ENCODE measurements at places on chromosomes 4 and X.

GRCh38 chr4:85102606-85103005 is 136.1 kb upstream of the WDFY3 start:
- no peak for DNase-seq

GRCh38 chrX:30224536-30224935 is 5.9 kb upstream of the MAGEB3 start:
- DNase-seq = no peak

GRCh38 chrX:123773258-123773988 is 40.6 kb upstream of the THOC2 start:
- no peak for DNase-seq

DNA sequence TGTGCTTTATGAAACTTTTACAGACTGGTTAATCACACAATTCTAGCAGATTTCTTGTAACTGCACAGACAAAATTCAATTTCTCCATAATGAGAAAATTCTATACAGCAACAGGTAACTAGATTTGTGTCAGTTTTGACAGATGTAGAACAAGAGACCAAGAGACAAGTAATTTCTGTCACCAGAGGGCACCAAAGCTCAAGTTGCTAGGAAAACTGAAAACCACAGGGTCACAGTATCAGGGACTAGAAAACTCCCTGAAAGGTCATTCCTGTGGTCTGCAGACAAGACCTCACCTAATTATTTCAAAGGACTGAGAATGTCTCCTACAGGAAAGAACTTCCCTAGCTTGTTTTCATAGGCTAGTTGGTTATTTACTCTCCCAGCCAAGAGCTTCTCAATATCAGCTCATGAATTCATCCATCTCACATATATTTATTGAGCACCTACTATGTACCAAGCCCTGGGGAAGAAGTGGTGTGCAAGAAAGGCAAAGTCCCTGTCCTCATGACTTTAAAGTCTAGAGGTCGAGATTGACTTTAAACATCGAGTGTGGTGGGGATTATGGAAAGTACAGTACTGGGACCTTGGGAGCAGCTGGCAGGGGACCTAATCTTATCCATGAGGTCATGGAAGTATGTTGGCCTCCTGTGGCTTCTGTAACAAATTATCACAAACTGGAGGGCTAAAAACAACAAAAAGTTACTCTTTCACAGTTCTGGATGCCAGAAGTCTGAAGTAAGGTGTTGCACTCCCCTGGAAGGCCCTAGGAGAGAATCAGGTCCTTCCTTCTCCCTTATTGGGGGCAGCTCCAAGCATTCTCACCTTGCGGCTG is 47.8 kb upstream of the SETD7 start:
- peak; percentile 63 for DNase-seq

- DNase-seq = no peak
These were observed 144.0 kb upstream of the ATOH1 start for GRCh38 chr4:93684571-93684970.

- DNase-seq = no peak
These were observed 121.1 kb upstream of the OTUD4 start for GRCh38 chr4:145301386-145302080.

DNA sequence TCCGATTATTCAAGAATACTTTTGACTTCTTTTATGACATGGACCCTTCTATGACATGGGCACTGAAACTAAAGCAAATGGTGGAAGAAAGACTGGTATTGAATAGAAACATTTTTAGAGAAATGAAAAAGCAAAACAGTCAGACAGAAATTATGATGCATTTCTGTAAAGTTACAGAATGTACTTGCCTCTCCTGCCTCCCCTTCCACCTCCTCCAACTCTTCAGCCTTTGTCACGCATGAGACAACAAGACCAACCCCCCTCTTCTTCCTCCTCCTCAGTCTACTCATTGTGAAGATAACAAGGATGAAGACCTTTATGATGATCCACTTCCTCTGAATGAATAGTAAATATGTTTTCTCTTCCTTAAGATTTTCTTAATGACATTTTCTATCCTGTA is 46.3 kb upstream of the HUWE1 start:
- DNase-seq = no peak

GRCh38 chr4:134345244-134345643 is 143.7 kb upstream of the PABPC4L start:
- no peak for DNase-seq

- DNase-seq = no peak
These were observed 132.2 kb upstream of the FAM47B start for GRCh38 chrX:34810364-34810763.

DNA sequence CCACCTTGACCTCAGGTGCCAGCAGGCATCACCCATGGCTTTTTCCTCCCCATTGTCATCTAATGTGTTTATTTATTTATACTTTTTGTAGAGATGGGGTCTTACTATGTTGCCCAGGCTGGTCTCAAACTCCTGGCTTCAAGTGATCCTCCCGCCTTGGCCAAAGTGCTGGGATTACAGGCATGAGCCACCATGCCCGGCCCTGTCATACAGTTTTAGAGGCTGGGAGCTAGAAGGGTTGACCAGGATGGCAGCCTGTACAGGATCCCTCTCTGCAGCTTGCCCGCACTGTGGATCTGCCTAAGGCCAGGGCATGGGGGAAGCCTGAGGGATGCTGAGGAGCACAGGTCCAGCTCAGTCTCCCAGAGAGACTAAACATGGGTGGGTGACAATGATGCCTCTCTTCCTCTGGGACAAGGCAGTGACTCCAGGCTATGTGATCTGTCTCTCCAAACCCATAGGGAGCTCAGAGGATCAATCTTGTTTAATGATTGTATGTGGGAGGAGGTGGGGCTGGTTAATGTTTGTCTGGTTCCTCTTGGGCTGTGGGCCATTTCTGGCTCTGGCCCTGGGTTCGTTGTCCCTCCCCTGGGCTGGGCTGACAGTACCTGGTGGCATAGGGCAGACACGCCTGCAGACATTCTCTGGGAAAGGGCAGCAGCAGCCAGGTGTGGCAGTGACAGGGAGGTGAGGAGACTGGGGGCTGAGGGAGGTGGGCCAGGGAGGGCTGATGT is 8.3 kb upstream of the GJB1 start:
- no peak for DNase-seq

DNA sequence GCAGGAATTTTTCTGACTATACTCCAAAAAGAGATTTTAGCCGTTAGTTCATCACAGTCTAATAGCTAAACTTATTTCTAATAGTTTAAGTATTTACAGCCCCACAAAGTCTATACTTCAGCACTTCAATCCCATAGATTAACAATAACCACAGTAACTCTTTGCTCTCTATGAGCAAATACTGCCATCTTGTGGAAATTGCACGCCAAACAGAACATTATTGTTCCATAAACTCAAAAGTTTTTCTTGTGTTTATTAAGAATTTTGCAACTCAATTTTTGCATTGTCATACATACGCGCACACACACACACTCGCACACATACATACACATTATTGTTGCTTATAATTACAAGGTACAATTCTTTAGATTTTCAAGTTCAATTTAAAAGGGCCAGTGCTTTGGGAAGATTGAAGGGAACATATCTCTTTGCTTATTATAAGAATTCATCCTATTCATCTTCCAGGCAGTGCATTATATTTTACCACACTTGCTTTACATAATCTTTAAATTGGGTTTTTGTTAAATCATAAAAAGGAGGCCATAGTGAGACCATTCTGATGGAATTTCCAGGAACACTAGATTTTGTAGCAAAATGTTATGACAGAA is 63.8 kb upstream of the ATOH1 start:
- peak; percentile 17 for DNase-seq

DNA sequence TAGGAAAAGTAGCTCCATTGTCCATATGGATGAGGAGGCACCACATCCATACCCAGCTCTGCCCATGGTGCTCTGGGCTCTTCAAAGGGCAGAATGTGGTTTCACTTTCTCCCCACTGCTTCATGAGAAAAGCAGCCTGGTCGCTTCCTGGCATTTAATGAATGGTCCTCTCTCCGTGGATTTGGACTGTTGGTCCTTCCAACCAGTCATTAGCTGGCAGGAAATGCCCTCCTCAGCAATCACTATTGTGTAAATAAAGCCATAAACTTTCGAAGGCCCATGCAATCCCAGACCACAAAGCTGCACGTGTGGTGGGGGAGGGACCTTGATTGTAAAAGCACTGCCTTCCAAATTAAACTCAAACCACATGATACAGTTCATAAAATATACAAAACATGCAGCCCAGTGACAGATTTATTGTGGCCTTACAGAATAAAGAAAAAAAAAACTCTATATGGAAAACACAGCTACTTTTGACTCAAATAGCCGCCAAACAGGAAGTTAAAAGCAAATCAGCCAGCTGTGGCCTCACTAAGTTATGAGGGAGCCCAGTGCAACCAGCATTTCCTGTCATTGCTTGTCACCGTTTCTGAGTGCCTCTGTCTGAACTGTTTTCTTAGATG is 8.1 kb downstream of the MBNL3 start:
- peak; percentile 74 for DNase-seq

- no peak for DNase-seq
These were observed 178.1 kb upstream of the LEF1 start for GRCh38 chr4:108346818-108347210.

DNA sequence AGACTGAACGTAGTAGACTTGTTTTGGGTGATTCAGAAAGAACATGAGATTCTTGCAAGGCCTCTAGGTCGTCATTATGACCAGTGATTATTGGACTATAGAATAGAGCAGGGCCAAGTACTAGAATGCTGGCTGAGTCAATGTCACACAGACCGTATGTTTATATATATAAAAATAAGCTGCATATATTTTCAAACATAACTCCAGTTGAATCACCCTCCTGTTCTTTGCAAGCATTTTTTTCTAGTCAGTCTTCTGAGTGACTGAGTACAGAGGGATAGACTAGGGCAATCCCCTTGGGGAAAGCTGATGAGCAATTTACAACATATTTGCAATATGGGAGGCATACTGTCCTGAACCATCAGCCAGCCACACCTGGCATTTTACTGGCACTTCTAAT is 48.4 kb upstream of the PRPS1 start:
- no peak for DNase-seq

- peak; percentile 14 for DNase-seq
These were observed 10.7 kb upstream of the SPCS3 start for GRCh38 chr4:176309046-176309445.

GRCh38 chrX:41137589-41137988 is 52.3 kb downstream of the USP9X start:
- DNase-seq = no peak

- DNase-seq = no peak
These were observed 6.0 kb upstream of the PDGFC start for GRCh38 chr4:156977435-156978160.

- no peak for DNase-seq
These were observed 111.2 kb downstream of the ELOVL6 start for GRCh38 chr4:110087070-110087708.

All from B cell (primary cell).